ENCODE measurements at places on chromosomes 16 and 17.

DNA sequence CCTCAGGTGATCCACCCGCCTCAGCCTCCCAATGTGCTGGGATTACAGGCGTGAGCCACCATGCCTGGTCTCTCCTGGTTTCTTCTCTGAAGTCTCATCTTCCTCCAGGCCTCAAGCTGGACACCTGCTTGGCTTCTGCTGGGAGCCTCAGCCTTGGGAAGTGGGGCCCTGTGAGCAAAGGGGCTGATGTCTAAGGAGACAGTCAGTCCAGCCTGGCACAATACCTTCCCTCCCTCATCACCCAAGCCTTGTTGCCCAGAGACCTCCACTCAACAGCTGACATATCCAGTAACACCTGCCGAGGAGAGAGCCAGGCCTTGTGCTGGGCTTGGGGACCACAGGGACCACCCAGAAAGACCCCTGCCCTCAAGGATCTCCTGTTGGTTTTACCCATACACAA is 251.6 kb downstream of the GSG1L start:
- no peak for DNase-seq

GRCh38 chr16:85608887-85609286 is 4.2 kb upstream of the GSE1 start:
- no peak for DNase-seq

- DNase-seq: no peak
These were observed 3.4 kb upstream of the ZNF385C start for GRCh38 chr17:42101513-42102292.

- DNase-seq: no peak
These were observed 537 bp downstream of the SLC35B1 start for GRCh38 chr17:49707246-49707607.

- DNase-seq: no peak
These were observed 14.7 kb upstream of the RPTOR start for GRCh38 chr17:80529904-80530292.

GRCh38 chr17:39648616-39649366 is 11.8 kb downstream of the STARD3 start:
- no peak for DNase-seq

DNA sequence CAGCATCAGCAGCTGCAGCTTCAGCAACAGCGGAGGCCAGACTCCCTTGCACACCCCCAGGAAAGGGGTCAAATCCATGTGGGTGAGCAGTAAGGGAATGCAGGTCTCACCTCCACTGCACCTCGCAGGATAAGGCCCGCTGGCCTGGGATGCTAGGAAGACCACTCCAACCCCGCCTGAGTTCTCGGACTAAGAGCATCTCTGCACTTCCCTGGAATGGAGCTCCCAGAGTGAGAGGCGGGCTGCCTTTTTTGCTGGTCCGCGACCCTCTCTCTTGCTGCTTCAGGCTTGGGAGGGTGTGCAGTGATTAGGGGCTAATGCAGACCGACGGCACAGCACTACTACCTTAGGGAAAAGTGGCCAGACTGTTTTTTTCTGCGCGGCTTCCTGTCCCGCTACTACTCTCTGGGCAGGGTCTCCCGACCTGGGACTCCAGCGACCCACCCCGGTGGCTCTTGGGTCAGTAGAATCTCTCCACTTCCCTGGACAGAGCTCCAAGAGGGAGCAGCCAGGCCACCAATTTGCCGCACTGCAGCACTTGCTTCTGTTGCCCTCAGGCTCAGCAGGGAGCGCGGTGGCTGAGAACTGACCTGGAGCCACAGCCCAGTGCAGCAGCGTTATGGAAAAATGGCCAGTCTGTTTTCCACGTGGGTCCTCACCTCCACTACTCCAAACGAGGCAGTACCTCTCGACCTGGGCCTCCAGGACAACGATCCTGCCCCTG is 480.4 kb downstream of the CDH8 start:
- DNase-seq: no peak

- no peak for DNase-seq
These were observed 1.2 kb downstream of the MYH11 start for GRCh38 chr16:15855704-15856003.

- no peak for DNase-seq
These were observed 13.8 kb downstream of the CHP2 start for GRCh38 chr16:23768581-23768980.

- no peak for DNase-seq
These were observed 191.3 kb downstream of the NTN1 start for GRCh38 chr17:9212376-9213302.

GRCh38 chr17:33241390-33241789 is 51.7 kb downstream of the ASIC2 start:
- no peak for DNase-seq

DNA sequence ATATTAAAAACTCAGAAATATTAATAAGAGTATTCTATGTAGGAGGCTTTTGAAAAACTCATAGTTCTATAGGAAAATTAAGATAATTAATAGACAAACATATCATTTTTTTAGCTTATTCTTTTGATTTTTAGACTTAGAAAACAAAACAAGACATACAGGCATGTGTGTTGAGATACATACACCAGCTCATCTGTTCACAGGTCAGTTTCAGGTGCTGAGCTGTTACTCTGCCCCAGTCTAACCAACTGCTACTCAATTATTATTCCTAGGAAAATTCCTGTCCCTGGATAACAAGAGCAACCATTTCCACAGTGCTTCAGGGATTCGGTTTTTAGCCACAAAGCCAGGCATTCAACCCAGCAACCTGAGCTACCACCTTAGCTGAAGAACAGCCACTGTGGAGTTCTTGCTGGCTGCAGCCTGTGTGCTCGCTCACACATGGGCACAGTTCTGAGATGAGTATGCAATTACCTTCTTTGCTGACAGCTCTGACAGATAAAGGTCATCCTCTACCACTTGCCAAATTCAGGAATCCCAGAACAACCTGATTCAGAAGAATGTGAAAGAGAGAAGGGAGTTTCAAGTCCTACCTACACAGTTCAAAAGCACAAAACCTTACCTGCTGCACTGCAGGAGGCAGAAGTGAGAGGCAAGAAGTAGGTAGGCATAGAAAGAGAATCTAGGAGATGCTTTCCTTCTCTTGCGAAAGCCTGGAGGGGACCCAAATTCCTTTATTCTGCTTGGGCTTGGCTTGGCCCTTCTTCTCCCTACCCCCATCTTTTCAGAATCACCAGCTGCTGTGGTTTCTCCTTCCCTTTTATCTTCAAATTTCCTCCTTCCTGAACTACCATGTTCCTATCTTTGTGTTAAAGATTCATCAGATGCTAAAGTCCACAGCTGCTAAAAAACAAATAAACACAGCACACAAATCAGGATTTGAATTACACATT is 62.7 kb downstream of the TEX2 start:
- no peak for DNase-seq

GRCh38 chr16:51062039-51062438 is 89.0 kb downstream of the SALL1 start:
- DNase-seq: no peak

GRCh38 chr17:4641297-4642195 is at the start of gene ALOX15:
Gene ALOX15, minus strand, starts transcription at chr17:4641678. Its CDS starts 27 bp downstream, at chr17:4641651.
- DNase-seq: no peak

- DNase-seq: no peak
These were observed 45.2 kb downstream of the XPO6 start for GRCh38 chr16:28166394-28167208.

DNA sequence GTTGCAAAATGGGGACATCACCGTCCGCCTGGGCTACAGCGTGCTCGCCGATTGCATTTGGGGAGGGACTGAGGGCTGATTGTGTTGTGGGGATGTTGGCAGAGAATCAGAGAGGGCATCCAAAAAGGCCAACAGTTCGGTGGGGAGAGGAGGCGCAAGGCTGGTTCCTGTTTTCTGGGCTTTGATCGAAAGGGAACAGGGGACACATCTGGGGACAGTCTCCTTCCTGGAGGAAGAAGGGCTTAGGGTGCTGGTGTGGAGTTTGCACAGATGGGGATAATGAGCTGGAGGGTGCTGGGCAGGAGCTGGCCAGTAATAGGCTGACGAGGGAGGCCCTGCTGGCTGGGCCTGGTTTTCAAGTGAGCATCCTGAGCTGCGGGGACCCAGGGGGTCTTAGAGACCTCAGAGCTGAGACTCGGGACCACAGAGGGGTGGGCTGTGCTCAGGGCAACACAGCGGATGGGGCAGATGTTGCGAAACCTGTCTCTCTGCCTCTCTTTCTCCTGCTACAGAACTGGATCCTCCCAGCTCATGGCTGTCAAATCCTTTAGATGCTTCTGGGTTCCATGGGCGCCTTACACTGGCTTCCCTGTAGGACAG is 288.7 kb downstream of the SEC14L1 start:
- no peak for DNase-seq

DNA sequence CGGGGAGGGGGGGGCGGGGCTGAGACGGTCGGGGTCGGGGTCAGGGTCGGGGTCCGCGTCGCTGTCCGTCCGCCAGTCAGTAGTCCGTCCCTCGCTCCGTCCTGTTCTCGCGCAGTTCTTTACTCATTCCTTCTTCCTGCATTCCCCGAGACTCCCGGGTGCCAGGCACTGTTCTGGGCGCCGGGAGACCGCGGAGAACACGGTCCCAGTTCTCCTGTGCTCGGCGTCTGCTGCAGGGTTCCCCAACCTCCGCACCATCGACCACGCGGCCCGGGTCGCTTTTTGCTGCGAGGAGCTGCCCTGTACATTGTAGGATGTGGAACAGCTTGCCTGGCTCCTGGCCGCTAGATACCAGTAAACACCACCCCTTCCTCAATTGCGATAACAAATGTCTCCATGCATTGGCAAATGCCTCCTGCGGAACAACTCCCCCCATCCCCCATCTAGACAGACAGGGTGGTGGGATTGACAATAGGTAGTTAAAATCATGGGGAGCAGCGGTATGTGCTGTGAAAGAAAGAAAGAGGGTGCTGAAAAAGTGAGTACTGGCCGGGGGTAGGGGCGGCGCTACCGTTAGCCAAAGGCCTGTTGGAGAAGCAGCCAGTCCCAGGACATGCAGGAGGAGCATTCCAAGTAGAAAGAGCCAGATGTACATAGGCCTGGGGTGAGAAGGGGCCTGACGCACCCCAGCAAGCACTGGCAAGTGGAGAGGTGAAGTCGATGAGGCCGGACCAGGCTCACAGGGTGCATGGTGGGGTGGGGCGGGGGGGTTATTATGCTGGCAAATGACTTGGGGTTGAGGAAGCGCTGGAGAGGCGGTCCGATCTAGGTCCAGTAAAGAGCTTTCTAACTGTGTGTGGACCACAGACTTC is 631 bp downstream of the TRAF7 start:
- no peak for DNase-seq

GRCh38 chr16:54144572-54144947 is 142.0 kb downstream of the IRX3 start:
- DNase-seq: no peak

DNA sequence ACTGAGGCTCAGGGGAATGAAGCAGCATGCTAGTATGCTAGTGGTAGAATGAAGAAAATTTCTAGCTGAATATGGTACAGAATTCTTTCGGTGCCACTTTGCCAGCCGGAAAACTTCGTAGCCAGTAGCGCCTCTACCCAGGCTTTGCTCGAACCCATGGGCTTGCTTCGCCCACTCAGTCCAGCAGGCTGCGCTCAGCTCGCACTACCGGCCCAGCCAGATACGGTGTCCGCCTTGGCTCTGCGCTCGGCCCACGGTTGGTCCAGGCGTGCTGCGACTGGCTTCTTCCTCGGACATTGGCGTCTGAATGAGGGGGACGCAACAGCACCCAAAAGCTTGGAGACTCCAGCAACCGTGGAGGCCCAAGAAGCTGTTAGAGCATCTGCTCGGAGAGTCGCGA is 372.5 kb upstream of the CDH8 start:
- DNase-seq: no peak

DNA sequence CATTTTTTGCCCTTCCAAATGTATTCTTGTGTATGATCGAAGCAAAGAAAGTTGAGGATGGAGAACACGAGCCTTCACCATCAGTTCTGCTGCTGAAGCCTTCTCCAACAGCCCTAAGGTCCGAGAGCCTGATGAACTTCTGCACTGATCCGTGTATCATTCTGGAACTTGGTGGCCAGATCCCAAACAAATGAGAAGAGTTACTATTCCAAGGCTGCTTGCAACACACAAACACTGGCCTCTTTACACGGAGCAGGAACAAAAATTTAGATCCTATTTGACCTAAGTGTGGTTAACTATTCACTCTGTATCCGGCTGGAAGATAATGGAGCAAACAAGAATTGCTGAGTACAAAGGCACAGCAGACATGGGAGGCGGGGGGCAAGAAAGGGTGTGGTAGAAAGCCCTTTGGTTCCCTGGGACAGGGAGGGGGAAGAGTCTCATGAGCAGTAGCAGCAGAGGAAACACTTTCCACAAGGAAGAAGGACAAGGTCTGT is 282.9 kb downstream of the SOX9 start:
- DNase-seq: no peak

DNA sequence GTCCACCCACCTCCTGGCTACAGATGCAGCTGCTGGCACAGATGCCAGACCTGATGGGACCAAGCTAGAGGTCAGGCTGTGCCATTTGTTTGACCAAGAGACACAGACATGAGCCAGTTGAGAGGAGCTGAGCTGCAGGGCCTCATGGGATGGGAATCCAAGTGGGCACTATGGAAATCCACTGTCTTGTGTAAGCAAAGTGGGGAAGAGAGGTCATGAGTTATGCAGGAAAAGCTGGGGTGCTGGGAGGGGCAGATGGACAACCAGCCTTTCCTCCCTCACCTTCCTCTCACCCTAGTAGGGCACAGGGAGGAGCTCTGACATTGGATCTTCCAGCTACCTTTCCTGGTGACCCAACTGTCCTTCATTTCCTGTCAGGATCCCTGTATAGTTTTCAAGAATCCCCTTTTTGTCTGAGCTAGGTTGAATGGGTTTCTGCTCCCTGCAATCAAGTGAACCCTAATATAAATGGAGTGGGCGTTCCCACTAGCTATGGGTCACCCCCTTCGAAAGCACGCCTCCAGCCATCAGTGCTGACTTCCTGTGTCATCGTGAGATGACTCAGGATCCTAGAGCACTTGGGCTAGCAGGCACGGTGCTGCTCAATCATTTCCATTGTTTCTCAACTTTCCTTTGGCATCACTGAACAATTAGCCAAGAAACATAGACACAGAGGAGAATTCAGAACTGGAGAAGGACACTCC is 13.6 kb downstream of the ATPAF2 start:
- no peak for DNase-seq

GRCh38 chr16:81483970-81484595 is 39.5 kb downstream of the CMIP start:
- DNase-seq: no peak

- no peak for DNase-seq
These were observed 45.2 kb downstream of the RNF112 start for GRCh38 chr17:19456016-19456927.

DNA sequence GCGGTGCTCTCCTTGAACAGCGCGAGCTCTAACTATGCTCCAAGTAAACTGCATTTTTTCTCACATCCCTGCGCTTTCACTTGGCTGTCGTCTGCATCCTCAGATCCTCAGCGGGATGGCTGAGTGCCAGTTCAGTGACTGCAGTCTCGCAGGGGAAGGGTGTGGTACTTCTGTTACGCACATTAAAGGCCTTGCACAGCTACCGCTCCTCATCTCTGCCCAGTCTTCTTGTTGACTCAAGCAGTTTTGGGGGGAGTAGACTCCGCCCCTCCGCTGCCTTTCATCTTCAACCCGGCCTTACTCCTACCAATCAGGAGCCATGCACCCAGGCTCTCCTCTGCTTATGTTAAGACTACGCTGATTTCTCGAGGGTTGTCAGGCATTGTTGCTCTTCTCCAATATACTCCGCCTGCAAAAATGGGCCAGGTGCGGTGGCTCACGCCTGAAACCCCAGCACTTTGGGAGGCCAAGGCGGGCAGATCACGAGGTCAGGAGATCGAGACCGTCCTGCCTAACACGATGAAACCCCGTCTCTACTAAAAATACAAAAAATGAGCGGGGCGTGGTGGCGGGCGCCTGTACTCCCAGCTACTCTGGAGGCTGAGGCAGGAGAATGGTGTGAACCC is 10.0 kb downstream of the ATP5PD start:
- DNase-seq: no peak

GRCh38 chr16:50761267-50761666 is 19.4 kb downstream of the CYLD start:
- DNase-seq: no peak

- no peak for DNase-seq
These were observed 15.7 kb downstream of the ADCY7 start for GRCh38 chr16:50282010-50282538.
